ENCODE measurements at places on chromosomes 2 and 18.

DNA sequence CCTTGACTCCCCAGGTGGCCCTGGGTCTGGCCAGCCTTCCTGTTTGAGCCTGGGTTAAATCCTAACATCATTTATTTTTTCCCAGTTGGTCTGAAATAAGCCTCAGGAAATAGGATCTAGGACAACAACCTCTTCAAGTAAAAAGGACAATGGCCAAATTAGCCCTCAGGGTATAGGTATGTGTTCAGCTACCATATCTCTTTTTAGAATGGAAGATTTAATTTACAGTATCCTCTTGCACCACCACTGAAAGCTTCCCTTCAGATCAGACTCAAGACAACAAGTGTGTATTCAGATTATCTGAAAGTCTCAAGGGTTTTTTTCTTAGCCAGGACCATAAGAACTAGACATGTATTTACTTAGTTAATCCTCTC lies 61.6 kb upstream of the CXCR4 start:
- DNase-seq, result no peak

DNA sequence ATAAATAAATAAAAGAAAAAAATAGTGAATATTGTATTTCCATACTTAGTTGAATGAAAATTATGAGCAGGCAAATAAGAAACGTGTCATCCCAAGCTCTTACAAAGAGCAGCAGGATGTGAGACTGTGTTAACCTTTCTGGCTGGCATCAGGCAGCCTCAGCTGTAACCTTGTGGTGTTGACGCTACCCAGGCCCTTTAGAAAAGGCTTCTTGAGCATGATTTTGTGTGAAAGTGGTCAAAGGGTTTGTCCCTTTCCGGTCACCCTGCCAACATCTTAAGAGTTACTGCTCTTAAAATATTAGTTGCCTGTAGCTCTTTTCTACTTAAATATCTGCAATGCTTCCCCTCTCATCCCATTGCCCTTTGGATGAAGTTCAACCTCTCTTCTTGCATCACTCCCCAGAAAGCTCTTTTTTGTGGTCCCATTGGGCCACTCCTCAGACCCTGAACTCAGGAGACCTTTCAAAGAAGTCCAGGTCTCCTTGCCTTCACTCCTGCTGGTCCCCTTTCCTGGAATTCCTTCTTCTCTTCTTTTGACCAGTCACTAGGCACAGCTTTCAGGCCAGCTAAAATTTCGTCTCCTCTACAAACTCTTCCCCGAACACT lies 35.0 kb downstream of the RHOB start:
- DNase-seq, result no peak

- no peak for DNase-seq
Observed at GRCh38 chr2:20381457-20381856, 30.8 kb upstream of the PUM2 start.

- DNase-seq, result no peak
Observed at GRCh38 chr2:37361216-37361815, 16.9 kb downstream of the QPCT start.

DNA sequence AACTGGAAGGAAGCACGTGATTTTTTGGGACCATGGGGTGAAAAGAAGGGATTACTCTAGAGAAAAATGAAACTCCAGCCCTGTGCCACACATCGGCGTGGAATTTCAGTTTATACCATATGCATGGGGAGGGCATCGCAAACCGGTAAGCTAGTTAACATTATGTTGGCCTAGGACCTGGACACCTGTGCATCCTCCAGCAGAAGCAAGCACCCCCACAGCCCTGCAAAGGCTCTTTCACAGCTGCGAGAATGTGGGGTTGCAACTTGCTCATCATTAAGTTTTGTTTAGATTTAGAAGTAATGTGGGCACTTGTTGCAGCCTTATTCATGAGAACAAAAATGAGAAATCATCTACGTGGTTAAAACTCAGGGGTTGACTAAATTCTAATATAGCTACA lies 299.2 kb downstream of the PIEZO2 start:
- no peak for DNase-seq

GRCh38 chr2:76204048-76204447 lies 493.3 kb upstream of the GCFC2 start:
- DNase-seq, result no peak

Data from SJSA1 (cell line).